ENCODE measurements at places on chromosomes 1 and 21. TPM values are rescaled to one million over a fixed set of nuclear protein-coding genes. Genes with fewer than 3 reads are reported as not detected.

DNA sequence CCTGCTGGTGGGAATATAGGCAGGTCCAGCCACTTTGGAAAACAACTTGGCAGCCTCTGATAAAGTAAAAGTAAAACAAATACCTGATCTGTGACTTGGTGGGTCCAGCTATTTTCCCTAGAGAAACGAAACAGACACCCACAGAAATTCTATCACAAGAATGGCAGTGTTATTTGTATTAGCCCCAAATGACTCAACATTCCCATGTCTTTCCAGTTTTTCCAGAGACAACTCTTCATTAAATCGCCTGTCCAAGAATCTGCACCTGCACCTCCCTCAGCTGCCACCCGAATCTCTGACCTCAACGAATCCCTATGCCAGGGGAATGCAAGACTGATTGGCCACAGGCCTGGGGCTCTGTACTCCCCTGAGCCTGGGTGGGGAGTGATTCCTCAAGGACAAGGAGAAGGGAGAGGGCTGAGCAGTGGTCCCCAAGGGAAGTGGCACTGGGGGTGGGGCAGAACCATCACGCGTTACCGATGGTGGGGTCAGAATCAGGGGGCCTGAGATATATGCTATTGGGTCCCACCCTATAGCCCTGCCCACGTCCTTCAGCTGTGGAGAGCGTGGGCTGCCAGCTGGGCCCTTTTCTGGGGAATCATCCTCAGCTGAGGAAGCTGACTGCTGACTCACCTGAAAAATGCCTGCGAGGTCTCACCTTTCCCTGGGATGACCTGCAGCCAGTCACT is 553.0 kb downstream of the PTPRU start:
- DNase-seq, result no peak

The VASH2 gene
- 66.8 TPM for polyA plus RNA-seq

The PTGFR gene
- polyA plus RNA-seq, result 35.8 TPM

The NBPF4 gene
- polyA plus RNA-seq, result not detected

DNA sequence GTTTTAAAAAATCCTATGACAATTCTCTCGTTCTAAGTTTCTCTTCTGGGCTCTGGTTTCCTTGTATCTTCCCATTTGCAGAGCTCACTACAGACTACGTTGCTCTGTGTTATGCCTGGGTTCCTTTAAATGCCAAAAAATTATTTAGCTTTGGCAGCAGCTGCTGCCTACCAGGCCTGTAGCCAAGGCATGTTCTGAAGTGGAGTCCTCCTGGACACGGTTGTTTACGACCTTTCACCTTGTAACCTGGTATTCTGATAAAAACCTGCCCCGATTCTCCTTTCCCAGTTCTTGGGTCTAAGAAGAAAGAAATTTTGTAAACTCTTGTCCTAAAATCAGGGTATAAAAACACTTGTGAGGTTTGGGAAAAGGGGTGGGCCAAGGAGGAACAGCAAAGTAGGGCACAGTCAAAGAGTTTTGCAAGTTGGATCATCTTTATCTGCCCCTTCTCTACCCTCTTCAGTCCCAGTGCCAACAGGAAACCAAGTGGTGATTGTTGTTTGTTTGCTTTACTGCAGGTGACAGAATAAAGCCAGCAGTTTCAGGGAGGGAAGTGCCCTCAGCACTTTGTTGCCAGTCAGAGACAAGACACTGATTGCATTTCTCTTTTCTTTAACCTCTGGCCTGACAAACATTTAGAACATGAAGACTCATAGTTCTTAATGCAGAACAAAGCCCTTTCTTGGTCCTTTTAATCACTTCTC is 3.1 kb upstream of the TXNIP start:
- no peak for DNase-seq

The AADACL4 gene
- polyA plus RNA-seq, result not detected

GRCh38 chr1:100713626-100714025 is 5.9 kb upstream of the VCAM1 start:
- no peak for DNase-seq

DNA sequence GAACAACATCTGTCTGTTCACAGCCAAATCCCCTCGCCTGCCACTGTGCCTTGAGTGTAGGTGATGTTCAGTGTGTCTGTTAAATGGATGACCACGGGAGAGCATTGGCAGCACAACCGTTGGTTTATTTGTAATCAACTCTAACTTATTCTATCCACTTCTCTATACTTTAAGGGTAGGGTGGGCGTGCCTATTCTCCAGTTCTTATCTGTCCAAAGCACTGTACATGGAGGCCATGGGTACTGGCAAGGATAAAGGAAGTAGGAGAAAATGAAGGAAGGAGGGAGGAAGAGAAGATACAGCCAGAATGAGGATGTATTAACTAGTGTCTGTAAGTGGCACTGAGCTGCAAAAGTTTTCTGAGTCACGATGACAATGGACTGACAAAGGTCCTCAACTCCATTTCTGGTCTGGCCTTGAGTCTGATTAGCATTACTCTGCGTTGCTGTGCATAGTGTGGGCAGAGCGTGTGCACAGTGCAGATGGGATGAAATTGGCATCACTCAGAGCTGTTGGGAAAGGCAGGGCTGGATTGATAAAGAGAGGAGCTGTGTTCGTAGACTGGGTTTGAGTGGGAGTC is 7.1 kb downstream of the RHOU start:
- no peak for DNase-seq

DNA sequence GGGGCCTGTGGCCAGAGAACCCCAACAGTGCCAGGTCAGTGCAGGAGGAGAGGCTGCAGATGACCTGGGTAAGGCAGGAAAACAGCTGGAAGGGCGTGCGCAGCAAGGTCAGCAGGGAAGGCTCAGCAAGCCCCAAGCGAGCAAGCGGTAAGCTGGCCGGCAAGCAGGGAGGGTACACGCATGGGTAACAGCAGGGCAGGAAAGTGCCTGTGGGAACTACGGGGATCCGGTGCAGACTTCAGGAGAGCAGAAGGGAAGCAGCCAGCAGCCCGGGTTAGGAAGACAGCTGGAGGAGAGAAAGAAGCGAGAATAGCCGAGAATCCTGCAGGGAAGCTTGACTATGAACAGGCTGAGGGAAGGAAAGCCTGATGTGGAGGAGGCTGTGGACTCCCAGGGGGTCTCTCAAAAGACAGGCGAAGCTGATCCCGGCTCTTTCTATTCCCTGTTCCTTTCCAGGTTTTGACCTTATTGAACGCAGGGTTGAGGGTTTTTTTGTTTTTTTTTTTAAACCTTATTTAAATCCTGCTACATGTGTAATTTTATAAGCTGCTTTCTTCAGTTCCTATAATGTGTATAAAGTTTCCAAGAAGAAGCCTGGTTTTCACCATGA is 20.9 kb downstream of the UMODL1 start:
- DNase-seq, result no peak

All from muscle of arm (tissue), 14 donors.